ENCODE measurements at places on chromosomes 6 and 20. TPM values are rescaled to one million over a fixed set of nuclear protein-coding genes. Genes with fewer than 3 reads are reported as not detected.

Gene WFDC10B
- not detected for polyA plus RNA-seq

Gene PLAGL1
- 2.4 TPM for polyA plus RNA-seq

Gene CCN5
- not detected for polyA plus RNA-seq

Gene AK9
- polyA plus RNA-seq: 6.3 TPM

Gene DNMT3B
- 0.85 TPM for polyA plus RNA-seq

Data from immature natural killer cell (primary cell).